Kasumi-1 (cell line): ENCODE measurements at places on chromosomes 13 and 19.

GRCh38 chr19:40586611-40587010 lies 9.9 kb downstream of the SHKBP1 start:
- no peak for DNase-seq

DNA sequence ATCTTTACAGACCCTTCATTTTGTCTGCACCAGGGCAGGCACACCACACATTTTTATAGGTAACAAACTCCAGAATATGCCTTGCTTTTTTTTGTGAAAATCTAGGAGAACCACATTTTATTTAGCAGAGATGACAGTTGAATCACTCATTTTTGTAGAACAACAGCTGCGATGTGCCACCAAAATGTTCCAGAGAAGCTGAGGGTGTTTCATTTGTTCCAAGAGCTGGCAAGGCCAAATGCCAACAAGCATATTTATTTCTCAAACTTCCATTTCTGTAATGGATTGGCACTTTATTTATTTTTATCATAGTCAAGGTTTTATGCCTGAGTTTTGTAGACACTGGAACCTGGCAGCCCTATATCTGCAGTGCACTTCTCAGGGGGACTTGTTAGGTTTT lies 10.4 kb downstream of the OLFM4 start:
- DNase-seq: no peak

DNA sequence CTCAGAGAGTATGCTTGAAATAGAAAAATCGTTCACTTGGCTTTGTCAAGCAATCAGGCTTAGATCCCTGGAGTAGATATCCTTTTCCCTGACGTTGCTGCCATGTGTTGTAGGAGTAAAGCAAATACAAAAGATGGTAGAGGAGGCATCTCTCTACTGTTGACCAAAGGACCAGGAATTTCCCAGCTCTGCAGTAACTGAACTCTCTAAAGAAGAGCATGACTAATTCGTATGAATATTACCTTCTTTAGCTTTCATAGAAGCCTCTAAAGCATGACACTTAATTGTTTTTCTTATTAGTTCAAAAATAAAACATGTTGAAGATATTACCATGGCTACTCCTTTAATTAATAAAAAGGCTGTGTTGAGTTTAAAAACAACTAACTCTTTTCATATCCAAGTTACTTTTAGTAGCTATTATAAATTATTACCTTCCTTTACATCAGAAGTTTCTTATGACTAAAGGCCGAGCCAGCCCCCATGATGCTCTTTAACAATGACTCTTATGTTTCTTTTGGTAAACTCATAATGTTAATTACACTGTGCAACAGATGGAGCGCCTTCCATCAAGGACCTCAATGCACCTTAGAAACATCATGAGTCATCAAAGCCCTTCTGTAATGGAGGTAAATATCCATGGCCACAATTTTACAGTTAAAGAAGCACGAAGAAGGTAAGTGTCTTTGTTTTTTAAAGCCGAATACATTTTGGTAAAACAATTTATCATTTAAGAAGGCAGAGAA lies 352.4 kb downstream of the KLF5 start:
- no peak for DNase-seq

- no peak for DNase-seq
Measured at GRCh38 chr13:111005808-111006505, 91.1 kb upstream of the ANKRD10 start.

- DNase-seq: no peak
Measured at GRCh38 chr19:18029617-18030338, 21.8 kb downstream of the ARRDC2 start.

DNA sequence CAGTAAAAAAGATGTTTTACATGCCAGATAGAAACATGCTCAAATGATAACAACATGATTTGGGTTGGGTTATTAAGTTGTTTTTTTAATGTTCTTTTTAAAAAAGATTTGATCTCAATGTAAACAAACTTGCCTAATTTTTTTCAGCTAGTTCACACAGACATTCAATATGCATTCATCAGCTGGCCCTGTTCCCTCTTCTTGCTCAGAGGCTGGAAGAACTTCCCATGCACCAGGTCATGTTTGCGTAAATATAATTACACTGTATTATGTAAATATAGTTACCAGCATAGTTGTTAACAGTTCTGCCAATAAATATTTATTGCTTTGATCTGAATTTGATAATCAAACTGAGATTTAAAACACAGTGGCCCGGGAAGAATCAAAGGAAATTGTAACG lies 70.6 kb downstream of the ATP11A start:
- DNase-seq: no peak

DNA sequence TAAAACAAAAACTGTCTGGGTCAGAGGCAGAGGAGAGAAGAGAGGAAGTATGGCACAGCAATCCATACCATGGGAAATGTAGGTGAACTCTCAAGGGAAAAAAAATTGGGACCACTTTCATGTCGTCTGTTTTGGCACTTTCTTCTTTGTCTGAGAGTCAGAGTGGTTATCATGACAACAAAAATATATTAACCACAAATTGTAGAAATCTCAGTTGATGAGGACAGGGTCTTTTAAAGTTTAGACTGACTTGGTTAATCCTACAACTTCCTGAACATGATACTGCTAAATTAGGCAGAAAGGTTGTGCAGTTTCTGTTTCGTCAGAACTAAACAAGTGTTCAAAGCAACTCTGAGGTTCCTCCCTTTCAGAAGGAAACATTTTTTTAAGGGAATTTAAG lies 15.2 kb downstream of the KLF5 start:
- DNase-seq: no peak

DNA sequence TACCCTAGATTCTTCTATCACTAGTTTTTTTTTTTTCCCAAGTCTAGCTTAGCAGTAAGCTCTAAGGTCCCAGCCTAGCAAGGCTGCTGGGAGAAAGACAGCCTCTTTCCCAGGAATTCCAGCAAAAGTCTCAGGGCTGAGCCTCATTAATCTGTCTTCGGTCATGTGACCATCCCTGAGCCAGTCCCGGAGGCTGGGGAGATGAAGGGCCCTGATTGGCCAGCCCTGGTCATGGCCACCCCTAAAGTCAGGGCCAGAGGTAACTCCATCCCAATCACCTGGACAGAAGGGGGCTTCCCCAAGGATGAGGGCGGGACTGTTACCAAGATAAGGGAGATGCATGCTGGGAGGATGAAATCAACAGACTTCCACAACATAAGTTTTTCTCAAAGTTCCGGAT lies 43.3 kb downstream of the CCNE1 start:
- no peak for DNase-seq

DNA sequence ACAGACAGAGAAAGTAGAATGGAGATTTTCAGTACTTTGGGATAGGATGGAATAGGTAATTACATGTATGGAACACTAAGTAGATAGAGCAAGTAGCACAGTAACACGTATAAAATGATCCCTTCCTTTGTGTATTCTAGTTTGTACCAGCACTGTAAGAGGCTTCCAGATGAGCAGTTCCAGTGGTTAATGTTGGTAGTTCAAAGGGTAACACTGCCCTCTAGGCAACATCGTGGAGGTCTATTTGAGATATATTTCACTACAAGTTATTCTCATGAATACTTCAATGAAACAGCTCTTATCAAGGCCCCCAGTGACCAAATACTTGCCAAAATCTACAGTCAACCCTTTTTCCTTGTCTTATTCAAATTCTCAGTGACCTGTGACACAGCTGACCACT lies 13.5 kb upstream of the ZNF563 start:
- DNase-seq: peak; percentile 24

GRCh38 chr19:41175801-41176777 lies 16.9 kb upstream of the CYP2S1 start:
- DNase-seq: peak; percentile 75

GRCh38 chr19:33157906-33158305 lies 26.0 kb downstream of the WDR88 start:
- DNase-seq: peak; percentile 54
